ENCODE measurements at places on chromosomes 16 and 17.

- no peak for DNase-seq
Measured at GRCh38 chr16:53262645-53263044, 171.6 kb upstream of the RBL2 start.

DNA sequence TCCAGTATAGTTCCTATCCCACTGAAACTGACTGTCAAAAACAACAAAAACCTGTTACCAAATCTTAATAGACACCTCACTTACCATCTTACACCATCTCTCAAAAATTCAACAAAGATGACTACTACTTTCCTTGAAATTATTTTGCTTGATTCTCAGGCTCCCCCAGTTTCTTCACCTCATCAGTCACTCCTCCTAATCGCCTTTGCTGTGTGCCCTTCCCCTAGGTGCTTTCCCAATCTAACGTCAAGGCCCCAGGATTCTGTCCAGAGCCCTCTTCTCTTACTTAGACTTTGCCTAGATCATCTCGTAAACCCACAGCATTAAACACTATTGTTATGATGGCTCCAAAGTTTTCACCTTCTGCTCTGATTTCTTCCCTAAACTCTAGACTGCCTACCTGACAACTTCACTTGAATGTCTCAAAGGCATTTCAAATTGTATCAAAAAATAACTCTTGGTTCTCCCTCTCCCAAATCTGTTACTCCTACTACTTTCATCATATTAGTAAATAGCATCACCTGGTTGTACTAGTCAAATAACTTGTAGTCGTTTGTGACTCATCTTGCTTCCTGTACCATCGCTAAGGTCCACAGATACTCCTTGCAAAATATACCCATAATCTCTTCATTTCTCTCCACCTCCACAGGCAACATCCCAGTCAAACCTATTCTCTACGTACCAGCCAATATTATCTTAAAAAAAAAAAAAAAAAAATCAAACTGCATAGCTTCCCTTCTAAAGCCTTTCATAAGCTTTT, 18.0 kb downstream of the C16orf87 start:
- DNase-seq: no peak

- peak; percentile 90 for DNase-seq
Measured at GRCh38 chr16:65070831-65071432, 50.9 kb downstream of the CDH11 start.

- no peak for DNase-seq
Measured at GRCh38 chr16:54460263-54460860, 173.8 kb upstream of the IRX3 start.
